ENCODE measurements at places on chromosomes 1 and 21.
A peak's percentile ranks its signal among the peaks of the same experiment; 100 is the strongest.

GRCh38 chr1:8317647-8318381 lies at the start of gene SLC45A1:
Gene SLC45A1, plus strand, starts transcription at chr1:8318114. Its CDS starts 6,216 bp downstream, at chr1:8324330.
- peak; percentile 86 for DNase-seq

- DNase-seq: no peak
Observed at GRCh38 chr1:23964235-23964668, 4.6 kb downstream of the PNRC2 start.

DNA sequence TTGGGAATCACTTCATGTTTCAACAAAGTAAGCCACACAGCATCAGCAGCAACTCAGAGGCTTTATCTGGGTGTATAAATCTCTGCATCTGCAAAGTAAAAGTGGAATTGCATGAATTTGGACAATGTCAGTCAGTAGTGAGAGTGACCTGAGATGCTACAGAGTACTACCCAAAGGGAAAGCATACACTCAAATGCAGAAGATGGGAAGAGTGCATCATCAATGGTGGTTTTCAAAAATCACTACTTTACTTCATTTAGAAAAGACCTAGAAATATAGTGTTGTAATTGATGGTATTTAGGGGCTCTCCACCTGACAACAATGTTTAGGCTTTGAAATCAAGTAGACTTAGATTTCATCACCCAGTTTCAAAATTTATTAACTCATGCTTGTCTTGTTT lies 24.5 kb upstream of the PKN2 start:
- DNase-seq: no peak

DNA sequence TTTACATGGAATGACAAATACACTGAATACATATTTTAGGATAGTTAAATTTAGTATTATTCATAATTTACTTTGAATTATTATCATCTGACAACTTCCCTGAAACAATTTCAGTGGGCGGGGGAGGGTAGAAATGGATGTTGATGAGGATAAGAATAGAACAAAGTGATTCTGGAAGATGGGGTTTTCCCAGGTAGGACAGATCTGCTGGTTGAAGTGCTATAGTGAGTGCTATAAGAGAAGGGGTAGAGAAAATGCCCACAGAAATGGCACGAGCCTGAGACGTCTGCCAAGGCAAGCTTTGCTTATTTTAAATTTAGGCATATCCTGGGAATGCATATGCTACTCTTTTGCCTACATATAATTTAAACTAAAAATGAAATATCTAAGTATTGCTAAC lies 3.2 kb downstream of the CFH start:
- no peak for DNase-seq

- peak; percentile 82 for DNase-seq
Observed at GRCh38 chr21:43975469-43976098, 36.5 kb upstream of the TRAPPC10 start.

Measured in AG08395 (cell line).